Activated CD8-positive, alpha-beta memory T cell treated with anti-CD3 and anti-CD28 coated beads for 1 hour (primary cell): ENCODE measurements at places on chromosomes 3 and 15.

GRCh38 chr3:196966526-196967401, 1.9 kb downstream of the PIGZ start:
- DNase-seq = no peak

- no peak for DNase-seq
Observed at GRCh38 chr3:86175593-86176444, 815.1 kb downstream of the VGLL3 start.

DNA sequence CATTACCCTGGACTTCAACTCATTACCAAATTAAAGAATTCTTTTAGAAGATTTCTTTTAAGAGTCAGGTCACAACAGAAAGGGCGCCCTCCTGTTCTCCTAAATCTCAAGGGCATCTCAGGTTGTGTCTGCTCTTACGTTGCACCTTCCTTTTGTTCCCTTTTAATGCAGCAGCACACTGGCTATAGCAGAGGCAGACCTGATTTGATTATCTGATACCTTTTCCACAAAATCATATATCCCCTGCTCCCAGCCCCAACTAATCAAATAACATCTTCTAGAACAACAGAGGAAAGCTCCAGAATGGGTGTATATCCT, 40.1 kb downstream of the TIGIT start:
- no peak for DNase-seq

- no peak for DNase-seq
Observed at GRCh38 chr15:85867250-85867649, 72.5 kb upstream of the KLHL25 start.

DNA sequence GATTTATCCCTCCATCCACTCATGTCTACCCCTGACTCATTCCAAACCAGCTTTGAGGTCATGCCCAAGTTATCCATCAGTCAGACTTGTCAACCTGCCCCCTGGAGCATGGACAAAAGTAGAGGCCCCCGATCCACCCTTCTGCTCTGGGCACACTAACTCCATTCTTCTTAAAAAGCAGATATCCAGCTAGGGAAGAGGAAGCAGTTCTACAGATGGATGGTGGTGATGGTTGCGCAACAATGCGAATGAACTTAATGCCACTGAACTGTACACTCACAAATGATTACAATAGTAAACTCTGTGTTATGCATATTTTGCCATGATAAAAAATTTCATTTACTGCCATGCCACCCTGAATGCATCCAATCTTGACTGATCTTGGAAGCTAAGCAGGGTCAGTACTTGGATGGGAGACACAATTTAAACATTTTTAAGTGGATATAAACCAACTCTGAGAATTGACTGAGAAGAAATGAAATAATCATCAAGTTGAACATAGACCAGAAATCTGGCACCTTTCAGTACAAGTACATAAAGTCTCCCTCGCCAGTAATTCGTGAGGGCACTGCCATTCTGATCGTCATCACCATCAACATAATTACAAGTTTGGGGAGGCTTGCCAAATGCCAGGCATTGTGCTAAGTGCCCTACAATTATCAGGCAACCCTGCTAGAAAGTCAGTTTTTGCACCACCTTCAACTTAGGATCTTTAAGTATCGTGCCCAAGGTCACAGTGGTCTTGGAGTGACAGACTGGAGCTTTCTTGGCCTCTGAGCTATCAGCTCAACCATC, 124.8 kb downstream of the ATP10A start:
- no peak for DNase-seq

GRCh38 chr3:57777774-57778173, 21.7 kb downstream of the SLMAP start:
- no peak for DNase-seq

DNA sequence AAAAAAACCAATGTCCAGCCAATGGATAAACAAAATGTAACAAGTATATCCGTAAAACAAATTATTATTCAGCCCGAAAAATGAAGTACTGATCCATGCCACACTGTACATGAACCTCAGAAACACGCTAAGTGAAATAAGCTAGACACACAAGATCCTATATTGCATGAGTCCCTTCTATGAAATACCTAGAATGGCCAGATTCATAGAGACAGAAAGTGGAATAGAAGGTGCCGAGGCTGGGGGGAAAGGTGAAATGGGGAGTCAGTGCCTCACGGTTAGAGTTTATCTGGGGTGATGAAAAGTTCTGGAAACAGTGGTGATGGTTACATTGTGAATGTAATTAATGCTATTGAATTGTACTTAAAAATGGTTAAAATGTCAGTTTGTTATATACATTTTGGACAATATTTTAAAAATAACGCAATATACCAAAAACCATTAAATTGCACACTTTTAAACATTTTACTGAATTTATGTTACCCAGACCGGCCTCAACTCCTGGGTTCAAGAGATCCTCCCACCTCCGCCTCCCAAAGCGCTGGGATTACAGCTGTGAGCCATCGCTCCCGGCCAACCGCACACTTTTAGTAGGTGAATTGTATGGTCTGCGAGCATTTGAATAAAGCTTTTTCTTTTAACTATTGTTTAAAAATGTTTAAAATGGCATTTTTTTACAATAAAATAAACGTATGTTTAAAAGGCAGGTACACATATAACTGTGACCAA, 2.1 kb downstream of the RNF168 start:
- DNase-seq = no peak

GRCh38 chr3:73203101-73203500, 141.6 kb downstream of the EBLN2 start:
- DNase-seq = no peak

DNA sequence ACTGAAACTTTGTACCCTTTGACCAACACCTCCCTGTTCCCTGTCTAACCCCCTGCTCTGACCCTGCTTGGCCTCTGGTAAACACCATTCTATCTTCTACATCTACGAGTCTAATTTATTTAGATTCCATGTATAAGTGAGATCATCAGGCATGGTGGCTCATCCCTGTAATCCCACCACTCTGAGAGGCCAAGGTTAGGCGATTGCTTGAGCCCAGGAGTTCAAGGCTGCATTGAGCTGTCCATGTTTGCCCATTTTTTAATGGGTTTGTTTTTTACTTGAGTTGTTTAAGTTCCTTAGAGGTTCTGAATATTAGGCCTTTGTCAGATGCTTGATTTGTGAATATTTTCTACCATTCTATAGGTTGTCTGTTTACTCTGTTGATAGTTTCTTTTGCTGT, 16.9 kb downstream of the FBXW12 start:
- DNase-seq = no peak

- DNase-seq = no peak
Observed at GRCh38 chr3:178129109-178129508, 407.1 kb upstream of the KCNMB2 start.

- no peak for DNase-seq
Observed at GRCh38 chr3:98961161-98962155, 60.0 kb upstream of the DCBLD2 start.

DNA sequence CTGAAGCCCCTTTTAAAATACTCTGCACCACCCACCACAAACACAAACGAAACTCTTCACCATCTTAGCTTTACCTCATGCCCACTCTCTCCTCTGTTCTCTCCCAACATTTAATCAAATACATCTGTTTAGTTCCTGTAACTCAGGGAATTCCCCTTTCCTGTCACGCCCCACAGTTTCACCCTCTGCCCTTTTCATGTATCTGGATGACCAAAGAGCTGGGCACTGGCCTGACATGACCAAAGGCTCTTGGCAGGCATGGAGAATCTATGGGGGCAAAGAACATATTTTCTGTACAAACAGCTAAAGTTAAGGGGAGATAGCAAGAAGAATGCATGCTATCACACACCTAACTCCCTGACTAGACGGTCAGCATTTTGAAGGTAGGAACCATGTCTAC, 270.0 kb downstream of the TBL1XR1 start:
- no peak for DNase-seq

DNA sequence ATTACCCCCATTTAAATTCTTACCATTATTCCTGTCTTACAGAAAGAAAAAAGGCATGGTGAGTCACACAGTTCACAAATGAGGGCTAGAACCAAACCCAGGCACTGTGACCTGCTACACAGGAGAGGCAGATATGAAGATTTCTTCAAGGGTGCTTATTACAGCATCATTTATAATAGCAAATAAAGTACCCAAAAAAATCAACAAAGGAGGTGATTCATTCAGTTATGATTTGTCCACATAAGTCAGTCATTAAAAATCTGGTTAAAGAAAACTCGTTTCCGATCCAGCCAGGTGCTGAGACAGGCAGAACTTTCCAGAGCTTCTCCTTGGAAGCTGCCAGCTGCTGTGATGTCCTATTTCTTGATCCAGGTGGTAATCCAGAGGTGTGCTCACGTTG, 7.5 kb upstream of the LOXL1 start:
- DNase-seq = no peak

DNA sequence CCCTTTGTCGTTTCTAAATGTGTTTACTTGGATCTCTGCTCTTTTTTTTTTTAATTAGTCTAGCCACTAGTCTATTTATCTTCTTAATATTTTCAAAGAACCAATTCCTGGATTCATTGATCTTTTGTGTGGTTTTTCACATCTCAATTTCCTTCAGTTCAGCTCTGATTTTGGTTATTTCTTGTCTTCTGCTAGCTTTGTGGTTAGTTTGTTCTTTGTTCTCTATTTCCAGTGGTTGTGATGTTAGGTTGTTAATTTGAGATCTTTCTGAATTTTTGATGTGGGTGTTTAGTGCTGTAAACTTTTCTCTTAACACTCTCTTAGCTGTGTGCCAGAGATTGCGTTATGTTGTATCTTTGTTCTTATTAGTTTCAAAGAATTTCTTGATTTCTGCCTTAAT, 446.1 kb downstream of the CNTN4 start:
- DNase-seq = no peak

DNA sequence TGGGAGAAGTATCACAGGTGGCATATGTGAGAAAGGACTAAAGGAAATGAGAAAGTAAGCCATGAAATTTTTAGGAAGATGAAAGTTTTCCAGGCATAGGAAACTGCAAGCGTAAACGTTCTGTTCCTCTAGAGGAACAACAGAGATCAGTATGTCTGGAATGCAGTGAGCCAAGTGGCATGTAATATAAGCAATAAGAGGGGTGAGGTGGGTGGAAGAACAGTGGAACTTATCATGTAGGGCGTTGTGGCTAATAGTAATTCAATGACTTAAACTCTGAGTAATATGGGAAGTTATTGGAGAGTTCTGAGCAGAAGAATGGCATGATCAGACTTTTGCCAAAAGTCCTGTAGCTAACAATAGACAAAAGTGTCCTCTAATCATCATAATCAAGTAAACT, 902.9 kb downstream of the EPHA3 start:
- no peak for DNase-seq

GRCh38 chr3:172142864-172143451, 103.6 kb downstream of the FNDC3B start:
- DNase-seq = no peak

DNA sequence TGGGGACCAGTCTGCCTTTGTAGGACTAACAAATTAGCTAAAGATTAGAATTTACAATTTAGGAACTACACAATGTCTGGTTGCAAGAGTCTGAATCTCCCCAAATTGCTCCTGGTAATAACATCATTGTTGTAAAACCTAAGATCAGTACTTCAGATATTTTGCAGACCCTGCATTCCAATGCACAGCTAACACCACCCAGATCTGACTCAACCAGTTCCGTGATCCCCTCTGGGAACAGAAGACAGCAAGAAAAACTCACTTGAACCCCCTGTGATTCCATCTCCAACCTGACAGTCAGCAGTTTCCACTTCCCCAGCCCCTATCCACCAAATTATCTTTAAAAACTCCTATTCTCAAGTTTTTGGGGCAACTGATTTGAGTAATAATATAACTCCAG, 201.9 kb upstream of the ARPP21 start:
- no peak for DNase-seq

GRCh38 chr15:86373147-86373546, 293.5 kb downstream of the AGBL1 start:
- DNase-seq = no peak

GRCh38 chr15:74386496-74387140, 19.2 kb upstream of the CYP11A1 start:
- DNase-seq = no peak

- no peak for DNase-seq
Observed at GRCh38 chr3:17874636-17875035, 132.2 kb upstream of the TBC1D5 start.

- DNase-seq = no peak
Observed at GRCh38 chr3:140234256-140234655, 299.3 kb downstream of the CLSTN2 start.

GRCh38 chr15:67967871-67968431, 86.2 kb upstream of the PIAS1 start:
- no peak for DNase-seq

DNA sequence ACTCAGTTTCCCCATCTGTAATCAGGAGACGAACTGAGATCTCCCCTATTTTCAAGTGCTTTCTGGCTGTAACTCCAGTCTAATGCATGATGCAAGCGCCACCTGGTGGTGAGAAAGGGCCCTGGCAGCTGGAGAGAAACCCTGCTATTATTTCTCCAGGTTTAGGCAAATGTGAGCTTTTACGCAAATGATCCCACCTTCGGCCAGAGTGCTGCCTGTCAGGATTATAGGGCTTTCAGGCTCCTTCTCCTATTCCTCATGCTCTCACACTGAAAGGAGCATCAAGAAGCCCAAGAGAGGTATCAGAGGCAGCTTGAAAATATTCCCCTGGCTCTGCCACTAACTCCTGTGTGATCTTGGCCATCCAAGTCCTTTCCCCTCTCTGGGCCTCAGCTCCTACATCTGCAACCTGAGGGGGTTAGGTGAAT, 93.9 kb upstream of the RASGRF1 start:
- DNase-seq = peak; percentile 21

- DNase-seq = no peak
Observed at GRCh38 chr3:2940062-2940461, 170.1 kb downstream of the IL5RA start.

- DNase-seq = no peak
Observed at GRCh38 chr15:45401665-45402161, 23.4 kb upstream of the GATM start.

GRCh38 chr15:37885651-37886050, 48.8 kb upstream of the TMCO5A start:
- DNase-seq = no peak

DNA sequence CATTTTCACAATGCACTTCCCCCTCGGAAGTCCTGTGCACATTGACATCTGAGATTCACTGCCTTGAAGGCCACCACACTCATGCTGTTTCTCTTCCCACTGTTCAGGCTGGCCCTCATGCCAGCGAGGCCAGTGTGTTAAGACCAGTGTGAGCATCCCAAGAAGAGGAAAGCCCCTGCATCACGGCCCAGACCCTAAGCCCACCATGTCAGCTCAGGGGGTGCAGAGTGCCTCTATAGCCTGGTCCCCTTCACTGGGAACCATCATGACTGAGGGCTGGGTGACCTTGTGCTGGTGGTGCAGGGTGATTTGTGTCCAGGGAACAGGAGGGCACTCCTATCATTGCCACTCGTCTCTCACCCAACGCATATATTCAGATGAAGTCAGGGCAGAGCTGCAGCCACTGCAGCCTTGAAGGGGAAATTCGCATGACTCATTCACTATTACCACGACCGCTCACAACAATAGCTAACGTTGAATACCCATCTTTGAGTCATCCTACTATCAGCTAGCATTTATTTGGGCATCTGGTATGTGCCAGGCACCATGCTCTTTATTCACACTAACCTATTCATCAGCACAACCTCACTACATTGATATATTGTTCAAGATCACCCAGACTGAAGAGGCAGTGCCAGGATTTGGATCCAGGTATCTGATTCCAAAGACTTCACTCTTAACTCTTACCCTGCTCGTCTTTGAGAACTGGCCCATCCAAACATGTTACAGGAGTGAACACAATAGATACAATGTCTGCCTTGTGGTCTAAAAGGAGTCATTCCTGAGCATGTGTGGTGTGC, 58.8 kb upstream of the SLC6A11 start:
- no peak for DNase-seq

GRCh38 chr3:30657914-30658313, 51.5 kb downstream of the TGFBR2 start:
- DNase-seq = no peak
